ENCODE measurements at places on chromosomes 2 and 18.

DNA sequence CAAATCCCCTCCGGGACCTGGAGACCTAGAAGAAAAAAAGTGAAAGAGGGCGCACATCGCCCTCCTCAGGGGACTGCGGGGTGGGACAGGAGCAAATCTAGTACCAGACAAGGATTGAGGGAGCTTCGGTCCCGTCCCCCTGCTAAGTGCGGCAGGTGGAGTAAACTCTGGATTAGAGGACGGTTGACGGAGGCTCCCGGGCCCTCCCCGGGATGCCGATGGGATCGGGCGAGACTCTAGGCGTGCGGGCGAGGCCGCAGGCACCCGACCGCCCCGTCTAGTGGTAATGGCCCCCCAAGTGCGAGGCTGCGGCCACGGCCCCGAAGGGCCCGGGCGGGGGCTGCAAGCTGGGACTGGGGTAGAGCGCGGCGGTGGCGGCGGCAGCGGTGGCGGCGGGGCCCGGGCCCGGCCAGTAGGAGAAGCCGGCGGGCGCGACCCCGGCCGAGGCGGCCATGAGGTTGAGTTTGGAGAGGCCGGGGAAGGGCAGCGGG lies 3.5 kb downstream of the FEV start:
- no peak for DNase-seq

- no peak for DNase-seq
Measured at GRCh38 chr2:206837775-206838174, 72.4 kb downstream of the FASTKD2 start.

GRCh38 chr18:45340884-45341283 lies 274.4 kb upstream of the SLC14A2 start:
- no peak for DNase-seq

DNA sequence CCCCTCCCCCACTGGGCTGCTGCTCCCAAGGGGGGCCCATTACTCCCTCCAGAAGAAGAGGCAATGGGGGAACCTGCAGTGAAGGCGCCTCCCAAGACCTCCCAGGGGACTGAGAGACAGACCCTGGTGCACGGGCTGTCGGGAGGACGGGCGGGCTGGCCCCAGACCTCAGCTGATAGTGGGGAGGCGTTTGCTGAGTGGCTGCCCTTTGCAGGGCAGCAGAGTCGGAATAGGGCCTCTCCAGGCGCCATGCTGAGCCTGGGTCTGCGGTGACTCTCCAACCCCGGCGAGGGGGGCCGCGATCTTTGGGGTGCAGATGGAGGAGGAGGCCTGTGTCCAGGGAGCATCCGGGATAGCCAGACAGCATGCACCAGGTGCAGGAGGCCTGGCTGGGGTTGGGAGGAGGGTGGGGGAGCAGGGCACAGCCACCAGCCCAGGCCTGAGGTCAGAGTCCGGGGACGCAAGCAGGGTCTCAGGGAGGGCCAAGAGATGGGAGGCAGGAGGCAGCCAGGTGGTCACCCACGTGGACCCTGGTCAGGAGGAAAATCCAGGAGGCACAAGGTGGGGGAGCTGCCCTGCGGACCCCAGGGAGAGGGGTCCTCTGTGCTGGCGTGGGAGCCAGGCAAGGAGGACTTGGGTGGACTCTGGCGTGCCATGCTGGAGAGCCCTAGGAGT lies 11.0 kb downstream of the CROCC2 start:
- no peak for DNase-seq

GRCh38 chr2:159290289-159290907 lies 3.9 kb upstream of the WDSUB1 start:
- no peak for DNase-seq

DNA sequence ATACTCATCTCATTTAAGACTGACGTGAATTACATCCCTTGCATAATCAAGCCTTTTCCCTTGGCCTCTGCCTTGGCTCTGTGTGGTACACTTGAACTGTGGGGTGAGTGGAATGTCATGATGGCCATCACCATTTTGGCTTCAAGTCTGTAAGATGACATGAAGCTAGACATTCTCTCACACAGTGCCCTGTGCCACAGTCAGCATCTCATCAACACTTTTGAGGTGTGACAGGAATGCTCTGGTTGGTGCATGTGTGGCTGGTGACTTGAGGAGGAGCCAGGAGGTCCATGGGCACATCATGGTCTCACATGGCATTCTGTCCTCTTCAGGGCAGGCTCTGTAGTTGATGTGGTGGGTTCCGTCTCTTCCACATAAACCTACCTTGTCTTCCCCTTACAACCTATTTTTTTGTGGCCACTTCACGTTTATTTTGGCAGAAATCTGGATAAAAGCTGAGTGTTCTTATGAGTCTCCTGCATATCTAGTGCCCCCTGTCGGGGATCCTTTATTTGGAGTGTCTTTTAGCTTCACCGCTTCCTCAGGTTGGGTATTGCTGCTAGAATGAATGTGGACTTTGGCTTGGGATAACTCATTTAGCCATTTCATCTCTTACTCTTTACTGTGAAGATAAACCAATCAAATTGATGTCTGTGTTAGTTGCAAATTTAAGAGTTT lies 28.1 kb downstream of the MAP4K4 start:
- DNase-seq, result no peak

GRCh38 chr18:61286867-61287266 lies 46.4 kb upstream of the CDH20 start:
- no peak for DNase-seq

DNA sequence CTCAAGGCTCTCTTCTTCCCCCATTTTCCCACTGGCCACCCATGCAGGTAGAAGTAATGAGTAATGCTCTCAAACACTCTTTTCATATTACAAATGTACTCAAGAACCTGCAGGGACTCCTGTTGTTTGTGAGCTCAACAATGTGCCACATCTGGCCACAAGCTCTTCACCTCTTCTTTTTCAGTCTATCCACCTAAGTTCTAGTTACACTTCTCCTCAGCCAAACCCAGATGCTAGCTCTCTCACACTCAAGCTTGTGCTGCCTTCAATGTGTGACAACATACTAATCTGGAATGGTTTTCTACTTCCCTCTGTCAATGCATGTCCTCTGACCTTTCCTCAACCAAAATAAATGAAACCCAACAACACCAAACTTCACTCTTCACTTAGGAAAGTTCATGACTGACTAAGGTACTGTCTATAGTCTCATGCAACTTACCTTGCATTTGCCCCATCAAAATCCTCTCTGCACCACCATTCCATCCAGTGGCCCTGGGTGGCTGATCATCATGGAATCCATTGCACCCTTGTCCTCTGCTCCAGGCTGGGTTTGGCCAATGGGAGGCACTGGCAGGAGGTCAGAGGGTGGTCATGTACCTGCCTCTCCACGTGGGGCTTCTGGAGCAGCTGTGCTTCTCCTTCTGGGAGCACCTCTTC lies 5.3 kb upstream of the IL18R1 start:
- DNase-seq, result no peak

- DNase-seq, result no peak
Measured at GRCh38 chr2:7881466-7881865, 800.4 kb upstream of the ID2 start.

DNA sequence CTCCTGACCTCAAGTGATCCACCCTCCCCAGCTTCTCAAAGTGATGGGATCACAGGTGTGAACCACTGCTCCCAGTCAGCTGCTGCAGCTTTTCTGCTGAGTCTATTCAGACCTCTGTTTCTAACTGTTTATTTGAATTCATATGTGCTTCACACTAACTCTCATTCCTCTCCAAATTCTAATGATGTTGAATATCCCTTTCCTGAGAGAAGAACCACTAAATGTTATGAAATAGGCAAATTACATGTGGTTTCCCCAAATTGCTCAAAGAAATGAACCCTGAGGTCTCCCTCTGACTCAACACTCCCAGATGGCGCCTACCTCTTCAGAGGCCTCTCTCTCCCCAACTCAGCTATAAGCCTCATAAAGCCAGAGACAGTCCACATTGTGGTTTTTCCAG lies 98.6 kb downstream of the IRS1 start:
- DNase-seq, result no peak

GRCh38 chr2:112520234-112520783 lies 22.0 kb upstream of the POLR1B start:
- no peak for DNase-seq

DNA sequence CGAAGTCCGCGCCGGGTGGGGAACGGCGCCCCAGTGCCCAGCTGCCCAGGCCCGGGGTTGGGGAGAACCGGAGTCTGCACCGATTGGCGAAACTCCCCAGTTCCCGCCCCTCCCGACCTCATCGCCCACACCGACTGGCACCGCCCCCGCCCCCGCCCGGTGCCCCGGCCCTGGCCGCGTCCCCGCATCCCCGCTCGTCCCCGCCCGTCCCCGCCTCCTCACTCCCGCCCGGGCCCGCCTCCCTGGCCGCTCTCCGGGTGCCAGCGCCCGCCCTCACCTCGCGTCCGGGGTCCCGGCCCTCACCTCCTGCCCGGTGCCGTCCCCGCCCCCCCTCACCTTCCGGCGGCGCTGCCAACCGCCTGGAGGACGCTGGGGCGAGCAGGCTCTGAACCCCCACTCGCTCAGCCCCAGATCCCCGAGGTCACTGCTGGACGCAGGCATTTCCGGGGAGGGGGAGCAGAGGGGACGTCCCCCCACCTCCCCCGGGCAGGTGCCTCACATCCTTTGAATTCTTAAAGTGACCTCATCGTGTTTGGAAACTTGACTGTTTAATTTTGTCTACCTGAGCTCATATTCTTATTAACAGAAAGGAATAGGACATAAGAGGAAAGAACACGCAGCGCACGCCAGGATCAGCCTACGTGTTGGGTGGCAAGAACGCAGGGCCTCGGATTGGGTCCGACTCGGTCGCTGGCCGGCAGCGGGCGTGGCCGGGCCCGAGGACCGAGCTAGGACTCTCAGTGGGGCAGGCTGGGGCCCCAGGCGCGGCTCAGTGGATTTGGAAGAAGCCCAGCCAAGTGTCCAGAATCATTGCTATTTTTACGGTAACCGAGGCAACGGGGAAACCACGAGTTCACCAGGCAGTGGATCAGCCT lies at the start of gene FAM110C:
Gene FAM110C, minus strand, starts transcription at position 35 of the 875 bp plus-strand sequence. CDS start 120 bp downstream, outside the sequence.
- no peak for DNase-seq

DNA sequence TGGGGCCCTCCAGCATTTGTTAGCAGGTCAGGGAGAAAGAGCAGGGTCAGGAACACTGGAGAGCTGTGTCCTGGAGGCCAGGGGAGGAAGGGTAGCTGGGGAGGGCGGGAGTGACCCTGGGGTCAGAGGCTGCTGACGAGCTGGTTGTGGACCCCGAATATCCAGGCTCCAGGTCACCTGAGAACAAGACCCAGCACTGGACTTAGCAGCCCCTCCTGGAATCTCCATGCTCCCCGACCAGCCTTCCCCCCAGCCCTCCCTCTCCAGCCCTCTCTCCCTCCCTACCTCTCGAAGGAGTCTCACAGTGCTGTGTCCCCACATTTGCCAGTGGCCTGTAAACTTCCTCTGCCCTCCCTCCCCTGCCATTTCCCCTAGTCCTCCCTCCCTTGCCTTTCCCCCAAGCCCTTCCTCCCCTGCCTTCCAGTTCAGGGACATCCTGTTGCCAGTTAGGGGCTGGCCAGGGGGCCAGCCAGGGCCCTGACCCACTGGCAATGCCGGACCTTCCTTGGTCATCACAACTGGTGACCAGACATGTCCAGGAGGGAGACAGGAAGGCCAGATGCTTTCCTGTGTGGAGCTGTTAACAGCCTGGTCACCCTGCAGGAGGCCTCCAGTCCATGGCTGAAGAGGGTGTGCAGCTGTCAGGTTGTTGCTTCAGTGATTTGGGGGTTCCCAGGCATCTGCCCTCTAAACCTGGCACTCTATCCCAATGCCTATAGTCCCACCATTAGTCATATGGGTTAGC lies 50.0 kb upstream of the FAHD2A start:
- DNase-seq, result no peak

DNA sequence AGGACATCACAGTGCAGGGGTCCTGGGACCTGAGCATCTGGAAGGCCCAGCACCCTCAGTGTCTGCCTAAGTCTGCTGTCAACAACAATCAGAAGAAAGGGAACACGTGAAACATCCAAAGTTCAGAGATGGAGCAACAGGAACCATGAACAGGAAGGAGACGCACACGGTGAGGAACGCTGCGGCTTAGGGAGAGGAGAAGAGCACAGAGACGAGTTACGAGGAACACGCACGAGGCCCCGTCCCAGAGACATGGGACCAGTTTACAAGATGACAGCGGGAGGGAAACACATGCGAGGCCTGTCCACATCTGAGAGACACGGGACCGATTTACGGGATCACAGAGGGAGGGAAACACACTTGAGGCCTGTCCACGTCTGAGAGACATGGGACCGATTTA lies 2.9 kb upstream of the KCNG2 start:
- DNase-seq, result no peak

GRCh38 chr18:52000435-52000834 lies 339.6 kb upstream of the DCC start:
- DNase-seq, result no peak

DNA sequence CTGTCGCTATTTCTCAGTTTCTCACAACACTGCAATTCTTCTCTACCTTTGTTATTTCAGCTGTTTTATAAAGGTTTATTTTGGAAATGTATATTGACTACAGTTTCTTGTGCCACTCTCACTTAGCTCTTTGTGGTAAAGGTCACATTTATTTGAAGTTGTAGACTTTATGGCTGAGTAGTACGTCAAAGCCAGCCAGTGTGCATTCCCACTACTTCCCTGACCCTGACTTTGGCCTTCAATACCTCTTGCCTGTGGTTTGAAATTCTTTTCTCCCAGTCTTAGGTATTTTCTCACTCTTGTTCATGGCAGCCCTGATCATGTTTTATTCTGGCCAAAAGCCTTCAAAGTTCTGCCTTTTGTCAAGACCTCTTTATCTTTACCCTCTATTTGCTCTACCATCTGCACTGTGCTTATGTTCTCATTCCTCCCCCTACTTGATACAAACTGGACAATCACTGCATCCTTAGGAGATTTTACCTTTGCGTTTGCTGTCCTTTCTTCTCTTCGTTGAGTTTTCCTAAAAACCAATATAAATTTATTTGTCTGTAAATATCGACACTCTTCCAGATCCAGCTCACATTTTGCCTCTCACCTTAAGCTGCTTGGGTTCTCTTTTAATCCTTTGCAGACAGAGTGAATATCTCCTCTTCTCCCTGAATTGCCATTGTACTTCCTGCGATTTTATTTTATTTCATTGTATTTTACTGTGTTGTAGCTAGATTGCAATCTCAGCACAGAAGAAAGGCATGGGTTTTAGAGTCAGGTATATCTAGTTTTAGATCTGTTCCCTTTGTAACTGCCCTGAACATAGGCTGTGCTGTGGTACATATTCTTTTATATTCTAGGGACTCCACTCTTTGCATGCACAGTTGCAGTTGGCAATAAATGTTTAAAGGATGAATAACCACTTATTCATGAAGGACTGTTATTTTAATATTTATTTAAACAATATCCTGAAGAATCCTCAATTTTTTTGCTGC lies 31.2 kb downstream of the GULP1 start:
- DNase-seq, result no peak

Data from central memory CD8-positive, alpha-beta T cell (primary cell).